ENCODE measurements at places on chromosomes 16 and 17. TPM values are rescaled to one million over a fixed set of nuclear protein-coding genes. Genes with fewer than 3 reads are reported as not detected.

The CBX2 gene
- polyA plus RNA-seq, result 14.4 TPM

The POLR3K gene
- polyA plus RNA-seq, result 9.5 TPM

DNA sequence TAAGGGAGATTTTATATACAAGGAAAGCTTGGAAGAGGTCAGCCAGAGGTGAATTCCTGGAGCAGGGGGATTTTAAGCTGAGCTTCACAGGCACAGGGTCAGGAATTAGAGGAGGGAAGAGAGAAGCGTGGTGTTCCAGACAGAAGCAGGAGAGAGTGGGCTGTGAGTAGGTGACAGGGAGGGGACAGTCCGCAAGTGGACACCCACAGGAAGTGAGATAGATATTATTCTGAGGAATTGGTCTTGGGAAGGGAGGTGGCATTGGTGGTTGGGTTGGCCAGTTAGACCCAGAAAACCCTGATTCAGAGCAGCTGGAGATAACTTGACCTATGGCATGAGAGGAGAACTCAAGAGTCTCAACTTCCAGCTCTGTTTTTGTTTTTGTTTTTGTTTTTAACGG is 14.7 kb downstream of the PHB1 start:
- DNase-seq, result no peak

DNA sequence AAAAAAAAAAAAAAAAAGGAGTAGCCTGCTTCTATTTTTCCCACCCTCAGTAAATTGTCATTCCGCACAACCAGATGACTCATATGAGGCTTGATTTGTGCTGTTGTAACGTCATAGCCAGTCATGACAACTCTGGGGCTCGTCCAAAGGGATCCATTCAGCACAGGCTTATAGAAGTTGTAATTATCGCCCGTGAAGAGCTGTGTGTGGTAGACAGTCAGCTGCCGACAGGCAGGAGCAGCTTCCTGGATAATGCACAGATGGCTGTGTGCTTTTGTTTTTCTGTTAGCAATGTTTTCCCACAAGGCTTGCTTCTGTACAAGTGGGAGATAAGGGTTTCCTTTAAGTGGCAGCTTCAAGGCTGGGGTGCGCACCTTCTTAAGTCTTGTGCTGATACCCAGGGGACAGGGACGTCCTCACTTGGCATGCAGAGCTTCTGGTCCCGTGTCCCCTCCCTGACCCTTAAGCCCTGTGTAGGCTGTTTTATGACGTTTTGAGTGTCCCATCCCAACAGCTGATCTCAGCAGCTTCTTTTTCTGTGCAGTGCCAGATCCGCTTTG is 26.0 kb downstream of the SNX29 start:
- no peak for DNase-seq

DNA sequence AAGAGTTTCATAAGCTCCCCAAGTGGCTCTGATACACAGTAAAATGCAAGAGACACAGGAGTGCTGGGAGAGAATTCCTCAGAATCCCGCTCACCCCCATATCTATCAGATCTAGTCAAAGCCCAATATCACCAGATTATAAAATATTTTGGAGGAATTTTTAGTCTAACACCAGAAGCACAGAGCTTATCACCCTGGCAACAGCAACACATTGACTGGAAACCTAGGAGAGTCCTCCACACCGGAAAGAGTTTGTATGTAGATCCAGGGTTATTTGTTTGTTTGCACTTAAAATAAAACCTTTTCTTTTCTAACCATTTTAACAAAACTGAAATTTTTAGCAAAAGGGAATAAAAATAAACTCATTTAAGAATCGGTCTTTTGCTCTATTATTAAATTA is 7.2 kb downstream of the SOX9 start:
- no peak for DNase-seq

- no peak for DNase-seq
Observed at GRCh38 chr16:9260666-9261065, 169.2 kb downstream of the HAPSTR1 start.

Data from large intestine (tissue), 12 donors.